ENCODE measurements at places on chromosomes 1 and 21.

GRCh38 chr1:226820941-226821718, 49.3 kb upstream of the PSEN2 start:
- DNase-seq = peak; percentile 91

DNA sequence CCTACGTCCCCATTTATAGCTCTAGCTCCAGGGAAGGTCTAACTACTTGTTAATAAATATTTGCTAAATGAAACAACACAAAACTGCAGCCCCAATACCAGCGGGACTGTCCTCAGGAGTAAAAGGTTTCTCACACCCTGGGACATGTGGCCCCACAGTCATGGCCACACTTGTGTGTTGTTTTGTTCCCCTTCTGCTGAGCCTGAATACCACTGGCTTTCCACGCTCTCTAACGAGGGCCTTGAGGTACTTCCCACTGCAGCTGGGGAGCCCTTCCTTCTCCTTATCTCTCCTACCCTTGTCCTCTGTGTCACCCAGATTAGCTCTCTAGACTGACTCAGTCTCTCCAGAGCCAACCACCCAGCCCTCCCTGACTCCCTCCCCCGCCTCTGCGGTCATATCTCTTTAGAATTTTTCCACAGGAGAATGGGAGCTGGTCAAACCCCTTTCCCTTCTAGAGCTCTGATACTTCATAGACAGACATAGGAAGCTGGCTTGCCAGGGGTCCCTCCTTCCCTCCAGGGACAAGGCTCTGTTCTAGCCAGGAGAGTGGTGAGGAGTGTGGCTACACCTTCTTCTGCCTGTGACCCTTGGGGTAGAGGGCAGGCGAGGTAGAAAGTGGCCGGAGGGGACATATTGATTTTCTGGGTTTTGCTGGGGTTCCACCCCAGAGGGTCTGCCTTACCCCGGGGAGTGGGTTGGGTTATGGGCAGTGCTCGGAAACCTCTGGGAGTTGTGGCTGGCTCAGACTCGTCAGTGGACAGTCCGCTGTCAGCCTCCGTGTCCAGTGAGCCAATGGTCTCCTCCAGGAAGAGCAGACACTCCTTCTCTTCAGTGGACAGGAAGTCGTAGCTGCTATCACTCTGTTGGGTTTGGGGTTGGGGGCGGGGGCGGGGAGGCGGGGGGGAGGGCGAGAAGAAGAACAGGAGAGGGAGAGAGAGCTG, 8.1 kb downstream of the C1orf116 start:
- no peak for DNase-seq

DNA sequence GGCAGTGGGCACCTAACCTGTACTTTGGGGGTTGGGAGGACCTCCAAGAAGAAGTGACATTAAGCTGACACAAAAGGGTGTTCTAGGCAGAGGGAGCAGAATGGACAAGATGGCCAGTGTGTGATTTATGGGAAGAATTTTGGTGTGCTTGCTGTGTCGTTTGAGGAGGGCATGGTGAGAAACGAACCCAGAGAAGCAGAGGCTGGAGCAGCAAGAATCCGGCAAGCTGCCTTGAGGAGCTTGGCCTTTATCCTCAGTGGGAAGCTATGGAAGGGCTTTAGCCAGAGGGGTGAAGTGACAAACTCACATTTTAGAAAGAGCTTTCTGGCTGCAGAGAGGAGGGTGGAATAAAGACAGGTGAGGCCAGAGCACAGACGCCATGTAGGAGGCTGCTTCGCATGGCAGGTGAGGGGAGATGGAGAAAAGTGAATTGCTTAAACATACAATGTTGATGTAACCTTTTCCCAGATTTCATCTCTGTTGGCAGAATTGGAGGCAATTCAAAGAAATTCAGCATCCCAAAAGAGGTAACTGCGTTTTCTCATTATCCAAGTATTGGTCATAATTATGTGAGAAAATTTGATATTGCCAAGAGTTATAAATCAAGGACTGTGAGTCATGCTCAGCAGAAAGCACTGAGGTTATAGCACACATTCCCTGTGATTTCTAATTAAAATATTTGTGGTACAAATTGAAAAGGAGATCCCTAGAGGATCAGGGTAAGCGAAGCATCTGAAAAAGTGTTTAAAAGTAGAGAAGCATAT, 26.5 kb downstream of the TRIM45 start:
- peak; percentile 71 for DNase-seq

GRCh38 chr1:44546403-44547053, 127.8 kb downstream of the TMEM53 start:
- DNase-seq = no peak

DNA sequence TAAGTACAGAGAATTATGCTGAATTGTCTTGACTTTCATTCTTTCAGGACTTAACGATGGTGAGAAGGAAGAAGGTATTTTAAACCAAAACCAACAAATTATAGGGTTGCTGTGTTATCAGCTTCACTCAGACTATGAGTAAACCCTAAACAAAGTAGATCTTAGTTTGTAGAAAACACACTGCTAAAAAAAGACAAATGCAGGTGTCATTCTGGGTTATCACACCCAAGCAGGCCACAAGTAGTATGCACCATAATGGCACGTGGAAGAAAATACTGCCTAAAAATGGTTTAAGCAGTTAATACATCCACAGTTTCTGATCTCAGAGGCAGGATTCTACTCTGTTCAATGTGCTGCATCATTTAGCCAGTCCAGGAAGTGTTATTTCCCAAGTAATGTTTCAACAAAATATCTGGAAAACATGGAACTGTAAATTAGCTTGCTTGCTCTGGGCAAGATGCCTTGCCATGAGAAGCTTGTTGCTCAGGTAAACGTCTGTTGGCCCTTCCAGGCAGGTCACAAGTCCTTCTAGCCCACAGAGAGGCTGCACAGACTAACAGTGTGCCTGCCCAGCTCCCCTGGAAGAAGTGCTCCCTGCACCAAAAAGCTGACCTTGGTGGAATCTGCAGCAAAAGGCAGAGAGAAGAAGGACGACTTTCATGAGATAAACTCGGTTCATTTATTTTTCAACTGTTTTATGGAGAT, 4.1 kb downstream of the DIPK1A start:
- DNase-seq = no peak

- no peak for DNase-seq
Observed at GRCh38 chr1:153961421-153961820, 1.9 kb downstream of the SLC39A1 start.

- DNase-seq = no peak
Observed at GRCh38 chr1:93450321-93450720, 2.4 kb downstream of the FNBP1L start.
